ENCODE measurements at places on chromosomes 16 and 17. TPM values are rescaled to one million over a fixed set of nuclear protein-coding genes. Genes with fewer than 3 reads are reported as not detected.

CRHR1 gene
- 8.1 TPM for polyA plus RNA-seq

RPL38 gene
- 1,061 TPM for polyA plus RNA-seq

KCNH6 gene
- 1.7 TPM for polyA plus RNA-seq

ATP2C2 gene
- polyA plus RNA-seq: 4.2 TPM

OR1A1 gene
- 0.14 TPM for polyA plus RNA-seq

PHB1 gene
- 136 TPM for polyA plus RNA-seq

GCGR gene
- polyA plus RNA-seq: 1.3 TPM

ZNF319 gene
- polyA plus RNA-seq: 18.1 TPM

ADAP2 gene
- polyA plus RNA-seq: 8.4 TPM

CCL13 gene
- 0.38 TPM for polyA plus RNA-seq

UMOD gene
- 0.63 TPM for polyA plus RNA-seq

HSD17B1 gene
- 5.2 TPM for polyA plus RNA-seq

KRT40 gene
- 0.33 TPM for polyA plus RNA-seq

TELO2 gene
- polyA plus RNA-seq: 65.6 TPM

SOX9 gene
- 75.3 TPM for polyA plus RNA-seq

MMP25 gene
- polyA plus RNA-seq: 7.2 TPM

TMIGD1 gene
- not detected for polyA plus RNA-seq

TPSD1 gene
- polyA plus RNA-seq: not detected

STX1B gene
- polyA plus RNA-seq: 130 TPM

KCNG4 gene
- 0.44 TPM for polyA plus RNA-seq

LYRM9 gene
- polyA plus RNA-seq: 27.1 TPM

TP53TG3F gene
- polyA plus RNA-seq: not detected

CX3CL1 gene
- polyA plus RNA-seq: 49.5 TPM

CA7 gene
- 0.49 TPM for polyA plus RNA-seq

TBC1D16 gene
- 36.4 TPM for polyA plus RNA-seq

KRT12 gene
- not detected for polyA plus RNA-seq

RPH3AL gene
- polyA plus RNA-seq: 5.7 TPM

HS3ST6 gene
- polyA plus RNA-seq: not detected

RNF157 gene
- polyA plus RNA-seq: 194 TPM

COX6A2 gene
- 1.0 TPM for polyA plus RNA-seq

PRSS21 gene
- polyA plus RNA-seq: not detected

SRL gene
- 1.7 TPM for polyA plus RNA-seq

KCTD2 gene
- 66.8 TPM for polyA plus RNA-seq

NTN1 gene
- 137 TPM for polyA plus RNA-seq

PLA2G10 gene
- 0.39 TPM for polyA plus RNA-seq

LMF1 gene
- 28.0 TPM for polyA plus RNA-seq

ACSM3 gene
- polyA plus RNA-seq: 5.2 TPM

SRCAP gene
- polyA plus RNA-seq: 47.2 TPM

ARHGDIG gene
- 120 TPM for polyA plus RNA-seq

CNEP1R1 gene
- polyA plus RNA-seq: 34.3 TPM

KRTAP1-1 gene
- polyA plus RNA-seq: not detected

DNAH3 gene
- 1.6 TPM for polyA plus RNA-seq

CDH5 gene
- polyA plus RNA-seq: 41.7 TPM

TM4SF5 gene
- polyA plus RNA-seq: not detected

PPL gene
- polyA plus RNA-seq: 5.6 TPM

Data from spinal cord (tissue), 10 donors.